ENCODE measurements at places on chromosomes 4 and X. TPM values are rescaled to one million over a fixed set of nuclear protein-coding genes. Genes with fewer than 3 reads are reported as not detected.

Gene AFAP1
- total RNA-seq: 25.5 TPM

Gene ARHGAP36
- total RNA-seq: not detected

DNA sequence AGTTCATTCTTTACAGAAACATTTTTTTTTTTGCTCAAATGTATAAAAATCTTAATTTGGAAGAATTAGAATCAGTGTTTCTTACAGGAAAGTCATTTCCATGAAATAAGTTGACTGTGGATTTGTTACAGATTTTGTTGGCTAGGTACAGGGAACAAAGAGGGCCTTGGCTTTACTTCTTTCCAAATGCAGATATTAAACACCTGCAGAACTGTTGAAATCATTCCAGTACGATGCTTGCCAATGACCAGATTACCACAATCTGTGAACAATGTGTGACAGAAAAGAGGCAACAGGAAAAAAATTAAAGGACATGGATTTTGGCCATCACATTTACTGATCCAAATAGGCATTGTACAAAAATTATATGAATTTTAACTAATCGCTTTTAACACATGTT lies 70.8 kb downstream of the ANXA10 start:
- no peak for DNase-seq

DNA sequence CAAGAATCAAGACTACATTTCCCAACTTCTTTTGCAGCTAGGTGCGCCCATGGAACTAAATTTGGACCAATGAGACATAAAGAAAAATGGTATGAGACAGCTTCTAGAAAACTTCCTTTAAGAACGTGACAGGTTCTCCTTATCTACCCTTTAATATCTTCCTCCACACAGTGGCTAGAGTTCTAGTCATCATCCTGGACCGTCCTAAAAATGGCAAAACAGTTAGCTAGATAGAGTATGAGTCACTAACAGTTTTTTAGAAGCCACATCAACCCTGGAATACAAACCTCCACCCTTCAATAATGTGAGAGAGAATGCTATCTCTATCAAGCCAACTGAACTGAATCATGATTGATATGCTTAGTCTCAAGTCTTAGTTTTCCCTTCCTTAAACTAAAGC lies 267.9 kb upstream of the SLC7A11 start:
- DNase-seq: no peak

GRCh38 chr4:184250795-184251669 lies 33.4 kb upstream of the ENPP6 start:
- DNase-seq: peak; percentile 37

Gene RAB9A
- 31.7 TPM for total RNA-seq

- DNase-seq: no peak
Observed at GRCh38 chr4:107366900-107367299, 330.8 kb upstream of the DKK2 start.

Gene TAF7L
- not detected for total RNA-seq

- no peak for DNase-seq
Observed at GRCh38 chr4:177369372-177369771, 59.7 kb downstream of the NEIL3 start.

DNA sequence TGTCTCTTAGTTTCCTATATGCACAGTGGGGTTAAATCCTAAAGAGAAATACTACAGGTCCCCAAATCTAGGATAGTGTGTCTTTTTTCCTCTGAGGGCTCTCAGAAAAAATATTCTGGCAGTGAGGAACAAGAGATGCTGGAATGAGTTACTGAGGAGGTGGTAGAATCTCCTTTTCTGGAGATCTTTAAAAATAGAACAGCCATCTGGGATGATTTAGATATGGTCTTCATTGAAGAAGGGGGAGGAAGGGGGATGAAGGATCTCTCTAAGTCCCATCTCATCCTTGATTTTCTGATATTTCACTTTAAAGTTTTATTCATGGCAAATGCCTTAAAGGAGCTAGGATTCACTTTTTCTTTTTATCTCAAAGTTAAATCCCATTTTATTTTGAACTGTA lies 235.0 kb downstream of the MAML3 start:
- no peak for DNase-seq

Gene EFHC2
- total RNA-seq: 0.20 TPM

Gene SSX4
- total RNA-seq: not detected

Gene KLKB1
- total RNA-seq: not detected

All from activated CD8-positive, alpha-beta T cell treated with anti-CD3 and anti-CD28 coated beads for 36 hours (primary cell).